ENCODE measurements at places on chromosomes 1 and 21. TPM values are rescaled to one million over a fixed set of nuclear protein-coding genes. Genes with fewer than 3 reads are reported as not detected.

Gene PTPN14
- total RNA-seq: 1.6 TPM

- DNase-seq: no peak
Measured at GRCh38 chr1:95451054-95451453, 217.0 kb downstream of the RWDD3 start.

GRCh38 chr1:100704473-100704872 lies 15.1 kb upstream of the VCAM1 start:
- no peak for DNase-seq

DNA sequence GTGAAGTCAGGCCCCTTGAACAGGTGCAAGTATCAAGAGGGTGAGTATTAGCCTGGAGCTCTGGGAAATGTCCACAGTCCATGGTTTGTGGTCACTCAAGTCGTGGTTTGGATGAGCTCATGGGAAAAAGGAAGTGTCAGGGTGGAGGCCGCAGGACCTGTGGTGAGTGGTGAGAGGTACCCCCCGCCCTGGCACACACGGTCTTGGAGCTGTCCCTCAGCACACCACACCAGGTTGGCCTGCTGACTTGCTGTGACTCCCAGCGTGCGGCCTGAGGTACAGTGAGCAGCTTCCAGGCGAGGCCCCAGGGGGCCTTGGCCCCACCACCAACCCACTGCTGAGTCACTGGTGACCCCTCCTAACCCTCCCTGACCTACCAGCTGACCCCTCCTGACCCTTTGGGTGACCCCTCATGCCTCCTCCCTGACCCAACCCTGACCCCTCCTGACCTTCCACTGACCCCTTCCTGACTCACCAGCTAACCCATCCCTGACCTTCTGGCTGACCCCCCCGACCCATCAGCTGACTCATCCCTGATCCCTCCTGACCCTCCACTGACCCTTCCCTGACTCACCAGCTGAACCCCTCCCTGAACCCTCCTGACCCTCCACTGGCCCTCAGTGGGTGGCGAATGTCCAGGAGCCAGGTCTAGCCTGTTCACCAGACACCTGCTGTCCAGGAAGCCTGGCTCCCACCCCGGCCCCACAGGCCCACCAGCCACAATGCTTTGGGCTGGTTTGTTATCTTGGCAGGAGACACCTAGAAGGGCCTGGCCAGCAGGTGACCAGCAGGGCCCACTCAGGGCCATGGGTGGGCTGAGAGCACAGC lies 34.8 kb upstream of the RNF187 start:
- no peak for DNase-seq

GRCh38 chr1:27237112-27237511 lies 2.7 kb downstream of the WDTC1 start:
- DNase-seq: no peak

DNA sequence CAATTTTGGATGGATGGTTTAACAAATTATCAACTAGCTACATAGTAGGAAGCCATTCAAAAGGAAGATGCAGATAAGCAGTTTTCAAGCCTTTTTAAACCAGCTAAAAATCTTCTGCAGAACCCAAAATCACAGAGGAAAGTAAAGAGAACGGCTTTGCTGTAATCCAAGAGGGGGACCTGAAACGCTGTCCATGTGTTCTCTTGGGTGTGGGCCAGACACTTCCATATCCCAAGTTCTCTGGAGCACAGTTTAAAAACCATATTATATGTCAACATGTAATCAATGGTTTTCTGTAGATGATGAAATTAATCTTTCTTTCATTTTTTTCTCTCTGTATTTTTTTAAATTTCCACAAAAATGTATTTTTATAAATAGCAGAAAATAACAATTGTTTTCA lies 90.5 kb downstream of the SELENOF start:
- DNase-seq: no peak

GRCh38 chr1:201019321-201019977 lies 4.1 kb downstream of the KIF21B start:
- DNase-seq: no peak

GRCh38 chr1:22137004-22137720 lies 5.7 kb downstream of the WNT4 start:
- DNase-seq: no peak

DNA sequence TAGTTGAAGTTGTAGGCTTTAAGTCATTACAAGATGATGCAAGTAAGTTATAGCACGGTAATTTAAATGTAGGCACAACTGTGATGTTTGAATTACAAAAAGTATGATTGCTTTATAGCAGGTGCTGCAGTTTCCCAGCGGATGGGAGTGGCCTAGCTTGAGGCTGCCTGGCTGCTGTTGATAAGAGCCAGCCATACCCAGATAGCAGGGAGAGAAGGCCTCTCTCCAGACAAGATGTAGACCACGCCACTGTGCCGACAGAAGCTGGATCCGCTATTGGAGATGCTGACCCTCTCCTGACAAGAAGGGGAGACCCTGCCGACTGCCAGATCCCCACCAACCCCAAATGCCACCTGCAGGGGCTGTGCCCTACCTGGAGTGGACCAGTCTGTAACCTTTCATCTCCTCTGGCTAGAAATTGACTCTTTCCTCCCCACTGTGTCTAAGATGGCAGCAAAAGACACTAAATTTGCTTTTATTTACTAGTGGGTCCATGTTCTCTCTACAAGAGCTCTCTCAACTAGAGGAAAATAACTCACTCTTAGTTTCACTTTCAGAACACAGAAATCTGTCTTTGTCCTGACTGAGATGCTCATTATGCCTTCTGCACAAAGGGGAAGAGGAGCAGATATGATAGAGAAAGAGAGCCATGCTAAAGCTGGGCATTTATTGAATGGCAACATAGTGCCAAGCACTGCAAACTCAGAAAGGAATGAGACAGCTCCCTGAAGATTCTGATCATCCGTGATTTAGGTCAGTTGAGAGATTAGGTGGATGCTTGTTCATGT lies 127.9 kb downstream of the URB2 start:
- DNase-seq: no peak

GRCh38 chr1:84479998-84480397 lies 932 bp downstream of the RPF1 start:
- no peak for DNase-seq

DNA sequence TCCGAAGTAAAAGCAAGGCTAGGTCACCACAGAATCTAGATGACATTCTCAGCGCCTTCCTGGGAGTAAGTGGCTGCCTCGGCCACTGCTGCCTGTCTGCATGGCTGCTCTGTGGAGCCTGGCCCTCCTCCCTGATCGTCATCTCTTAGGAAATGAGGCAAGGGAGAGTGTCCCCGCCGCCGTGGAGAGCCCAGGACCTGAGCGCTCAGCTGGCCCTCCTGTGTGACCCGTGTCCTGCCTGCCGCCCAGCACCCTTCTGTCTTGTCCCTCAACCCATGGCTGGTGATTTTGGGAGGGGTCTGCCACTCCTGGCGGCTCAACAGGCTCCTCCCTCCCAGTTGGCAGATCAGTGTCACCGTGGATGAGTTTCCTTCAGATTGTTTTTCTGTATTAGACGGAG lies 156.4 kb upstream of the COL6A1 start:
- no peak for DNase-seq

DNA sequence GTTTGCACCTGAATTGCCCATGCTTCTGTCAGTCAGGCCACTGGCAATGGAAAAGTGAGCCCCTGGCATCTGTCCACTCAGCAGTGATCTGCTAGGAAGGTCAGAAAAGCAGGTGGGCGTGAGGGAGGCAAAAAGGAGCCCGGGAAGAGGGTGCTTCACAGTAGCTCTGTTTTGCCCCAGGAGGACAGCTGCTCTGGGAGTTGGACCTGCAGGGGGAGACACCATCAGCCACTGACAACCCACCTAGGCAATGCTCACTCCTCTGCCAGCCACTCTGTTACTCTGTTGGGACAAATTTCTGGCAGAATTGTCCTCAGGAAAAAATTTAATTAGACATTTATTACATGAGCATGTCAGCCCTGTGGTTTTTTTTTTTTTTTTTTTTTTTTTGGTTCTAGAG lies 146.4 kb downstream of the LRIG2 start:
- DNase-seq: no peak

Gene OLIG2
- 14.7 TPM for total RNA-seq

DNA sequence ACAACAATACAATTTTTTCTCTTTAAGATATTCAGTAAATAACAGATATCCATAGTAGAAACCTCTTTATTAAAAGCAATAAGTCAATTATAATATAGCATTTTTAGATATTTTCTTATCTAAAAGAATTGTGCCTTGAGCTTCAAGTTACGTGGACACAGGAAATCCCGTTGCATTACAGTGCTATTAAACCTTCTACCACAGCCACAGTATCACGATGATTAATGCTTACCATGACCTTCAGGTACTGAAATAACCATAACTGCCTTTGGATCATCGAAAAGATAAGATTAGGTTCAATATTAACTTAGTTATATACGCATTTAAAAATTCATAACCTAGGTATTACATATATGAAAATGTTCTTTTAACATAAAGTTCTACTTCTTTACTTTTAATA lies 17.9 kb downstream of the B3GALNT2 start:
- DNase-seq: no peak

GRCh38 chr1:229945795-229946194 lies 121.2 kb upstream of the GALNT2 start:
- no peak for DNase-seq

DNA sequence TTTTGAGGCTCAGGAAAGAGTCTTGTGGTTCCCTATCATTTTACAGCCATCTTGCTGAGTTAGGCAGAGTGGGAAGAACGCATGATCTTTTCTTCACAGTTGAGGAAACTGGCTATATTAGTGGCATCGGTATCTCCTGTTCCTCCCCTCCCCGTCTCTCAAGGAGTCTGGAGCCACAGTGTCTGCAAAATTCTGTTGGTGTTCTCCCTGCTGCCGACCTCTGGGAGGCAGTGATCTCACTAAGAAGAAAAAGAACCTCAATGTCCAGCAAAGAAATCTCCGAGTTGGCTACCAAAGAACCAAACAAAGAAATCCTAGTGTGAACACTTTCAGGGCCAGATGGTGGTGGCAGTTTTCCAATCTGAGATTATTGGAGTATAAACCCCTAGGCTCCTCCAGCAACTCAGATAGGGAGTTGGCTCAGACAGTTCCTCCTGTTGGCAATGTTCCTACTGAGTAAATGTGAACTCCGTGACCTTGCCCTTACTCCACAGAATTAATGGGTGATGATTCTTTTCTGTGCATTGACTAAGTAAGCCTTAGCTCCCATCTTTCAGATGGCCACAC lies 41.2 kb downstream of the PRAMEF20 start:
- no peak for DNase-seq

DNA sequence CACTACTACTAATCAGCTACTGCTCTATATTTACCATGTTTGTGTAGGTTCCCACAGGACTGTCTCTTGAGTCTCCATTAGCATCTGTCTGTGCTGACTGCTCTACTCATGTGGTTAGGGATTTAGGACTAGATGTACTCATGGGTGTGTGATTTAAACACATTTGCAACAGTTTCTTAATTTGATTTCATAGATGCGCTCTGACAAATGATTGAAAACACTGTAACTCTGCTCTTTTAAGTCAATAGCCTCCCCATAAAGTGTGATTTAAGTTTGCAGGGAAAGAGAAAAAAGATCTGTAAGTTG lies 809.3 kb downstream of the NCAM2 start:
- DNase-seq: no peak

GRCh38 chr1:48207131-48207530 lies 15.4 kb upstream of the SLC5A9 start:
- no peak for DNase-seq

- DNase-seq: no peak
Measured at GRCh38 chr1:3060601-3061551, 8.1 kb upstream of the PRDM16 start.
